ENCODE measurements at places on chromosomes 1 and 21.

DNA sequence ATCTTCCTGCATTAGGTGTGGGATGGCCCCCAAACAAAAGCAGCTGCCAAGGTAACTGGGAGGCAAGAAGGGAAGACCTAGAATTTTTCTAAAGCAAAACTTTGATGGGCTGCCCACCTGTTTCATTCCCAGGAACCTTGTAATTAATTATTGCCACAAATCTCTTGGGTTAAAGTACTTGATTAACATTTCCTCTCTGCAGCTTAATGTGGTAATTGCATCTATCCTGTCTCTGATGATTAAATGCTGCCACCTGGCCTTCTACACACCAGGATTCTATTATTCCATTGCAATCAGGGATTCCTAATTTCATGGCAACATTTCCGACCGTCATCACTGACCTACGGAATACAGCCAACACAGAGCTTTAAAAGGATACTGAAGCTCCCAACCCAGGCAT is 68.3 kb upstream of the RC3H1 start:
- no peak for DNase-seq

GRCh38 chr21:44867999-44868700 is 5.3 kb downstream of the PTTG1IP start:
- no peak for DNase-seq

- DNase-seq = no peak
Observed at GRCh38 chr21:35563885-35564451, 496.4 kb downstream of the SETD4 start.

DNA sequence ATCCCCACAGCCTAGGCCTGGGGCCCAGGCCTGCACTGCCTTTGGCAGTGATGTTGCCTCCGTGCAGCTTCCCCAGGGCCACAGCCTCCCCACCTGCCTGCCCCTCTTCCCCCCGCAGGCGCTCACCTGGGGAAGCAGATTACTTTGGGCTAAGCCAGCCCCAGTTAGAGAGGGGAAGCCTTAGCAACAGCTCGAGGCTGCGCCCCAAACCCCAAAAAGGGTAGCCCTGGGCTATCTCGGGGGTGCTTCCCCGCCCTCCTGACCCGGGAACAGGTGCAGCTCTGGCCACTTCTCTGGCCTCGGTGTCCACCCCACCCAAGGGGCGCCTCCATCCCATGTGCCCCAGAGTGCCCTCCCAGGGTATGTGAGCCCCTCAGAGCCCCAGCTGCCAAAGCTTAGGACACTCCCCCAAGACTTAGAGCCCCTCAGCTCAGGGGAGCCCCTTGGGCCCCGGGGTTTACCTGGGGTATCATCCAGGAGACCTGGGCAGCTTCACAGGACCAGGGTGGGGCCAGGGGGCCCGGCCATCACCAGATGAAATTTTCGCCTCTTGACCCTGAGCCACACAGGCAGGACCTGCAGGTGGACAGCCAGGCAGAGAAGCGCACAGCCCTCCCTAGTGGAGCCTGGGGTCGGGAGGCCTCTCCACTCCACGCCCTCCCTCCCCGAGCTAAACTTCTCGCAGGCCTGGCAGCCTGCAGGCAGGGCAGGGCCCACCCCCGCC is 3.3 kb upstream of the TTC34 start:
- no peak for DNase-seq

DNA sequence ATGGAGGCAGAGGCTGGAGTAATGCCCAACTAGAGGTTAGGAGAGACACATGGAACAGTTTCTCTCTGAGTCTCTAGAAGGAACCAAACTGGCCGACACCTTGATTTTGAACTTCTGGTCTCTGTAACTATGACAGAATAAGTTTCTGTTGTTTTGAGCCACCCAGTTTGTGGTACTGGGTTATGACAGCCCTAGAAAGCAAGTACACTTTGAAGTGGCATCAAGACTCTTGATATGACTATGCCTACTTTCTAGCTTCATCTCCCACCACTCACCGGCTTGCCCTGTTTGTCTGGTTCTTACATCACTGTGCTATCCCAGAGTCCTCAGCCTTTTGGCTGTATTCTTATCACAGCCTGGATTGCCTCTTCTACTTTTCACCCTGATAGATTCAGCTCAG is 230.3 kb upstream of the USP24 start:
- no peak for DNase-seq

DNA sequence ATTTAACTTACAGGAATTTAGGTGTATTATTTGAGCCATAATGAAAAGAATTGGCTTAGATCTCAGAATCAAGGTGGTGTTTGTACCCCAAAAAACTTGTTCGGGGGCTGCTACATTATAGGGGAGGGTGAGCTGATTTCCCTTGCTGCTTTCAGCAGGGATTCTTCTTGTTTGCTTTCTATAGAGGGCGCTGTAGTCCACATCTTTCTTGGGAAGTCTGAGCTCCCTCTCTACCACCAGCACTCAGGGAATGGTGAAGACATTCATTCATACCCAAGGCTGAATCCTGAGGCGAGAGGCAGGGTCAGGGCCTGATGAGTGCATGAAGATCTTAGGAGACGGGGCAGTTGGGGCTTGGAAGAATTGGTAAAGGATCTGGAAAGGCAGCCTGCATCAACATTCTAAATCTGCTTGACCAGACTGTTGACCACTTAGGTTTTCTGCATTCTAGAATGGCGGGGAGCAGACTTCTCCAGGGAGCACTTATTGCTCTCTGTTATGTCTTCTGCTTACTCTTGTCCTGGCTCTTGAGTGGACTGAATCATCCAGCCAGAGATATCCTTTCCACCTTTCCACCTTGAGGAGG is 18.9 kb downstream of the SPATA46 start:
- DNase-seq = no peak

DNA sequence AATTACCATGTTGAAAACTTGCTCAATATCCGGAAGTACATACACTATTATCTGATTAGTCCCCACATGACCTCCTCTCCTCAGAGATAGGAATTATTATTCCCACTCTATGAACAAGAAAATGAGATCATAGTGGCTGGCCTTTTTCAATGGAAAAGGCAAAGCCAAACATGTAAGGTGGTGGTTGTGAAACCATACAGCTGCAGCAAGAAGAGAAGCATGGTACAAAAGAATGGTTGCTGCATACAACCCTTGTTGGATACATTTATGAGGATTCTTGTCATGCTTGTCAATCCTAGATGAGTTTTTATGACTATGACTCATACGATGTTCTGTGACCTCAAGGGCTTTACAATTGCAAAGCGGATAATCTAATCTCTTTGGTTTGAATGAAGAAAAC is 514.7 kb downstream of the PLPP3 start:
- DNase-seq = no peak

DNA sequence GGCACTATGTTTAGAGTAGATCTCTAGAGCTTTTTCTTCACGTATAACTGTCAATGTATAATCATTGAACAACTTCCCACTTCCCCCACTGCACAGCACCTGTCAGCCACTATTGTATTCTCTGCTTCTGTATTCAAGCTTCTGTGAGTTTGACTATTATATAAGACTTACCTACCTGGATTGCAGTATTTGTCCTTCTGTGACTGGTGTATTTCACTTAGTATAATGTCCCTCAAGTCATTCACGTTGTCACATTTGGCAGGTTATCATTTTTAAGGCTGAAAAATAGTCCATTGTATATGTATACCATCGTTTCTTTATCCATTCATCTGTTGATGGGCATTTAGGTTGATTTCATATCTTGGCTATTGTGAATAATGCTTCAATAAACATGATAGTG is 969.5 kb upstream of the B3GALT2 start:
- no peak for DNase-seq

GRCh38 chr1:178724376-178724727 is 692 bp upstream of the RALGPS2 start:
- DNase-seq = no peak

GRCh38 chr1:205313563-205314308 is 7.8 kb downstream of the NUAK2 start:
- no peak for DNase-seq

Measured in vagina (tissue), 2 donors.